NCI-H1105 treated with DMSO at 0.1 percent for 48 hours (cell line): ENCODE measurements at places on chromosomes 11 and 22.
A peak's percentile ranks its signal among the peaks of the same experiment; 100 is the strongest.

GRCh38 chr11:1310772-1311468, 1.5 kb upstream of the TOLLIP start:
- no peak for DNase-seq

DNA sequence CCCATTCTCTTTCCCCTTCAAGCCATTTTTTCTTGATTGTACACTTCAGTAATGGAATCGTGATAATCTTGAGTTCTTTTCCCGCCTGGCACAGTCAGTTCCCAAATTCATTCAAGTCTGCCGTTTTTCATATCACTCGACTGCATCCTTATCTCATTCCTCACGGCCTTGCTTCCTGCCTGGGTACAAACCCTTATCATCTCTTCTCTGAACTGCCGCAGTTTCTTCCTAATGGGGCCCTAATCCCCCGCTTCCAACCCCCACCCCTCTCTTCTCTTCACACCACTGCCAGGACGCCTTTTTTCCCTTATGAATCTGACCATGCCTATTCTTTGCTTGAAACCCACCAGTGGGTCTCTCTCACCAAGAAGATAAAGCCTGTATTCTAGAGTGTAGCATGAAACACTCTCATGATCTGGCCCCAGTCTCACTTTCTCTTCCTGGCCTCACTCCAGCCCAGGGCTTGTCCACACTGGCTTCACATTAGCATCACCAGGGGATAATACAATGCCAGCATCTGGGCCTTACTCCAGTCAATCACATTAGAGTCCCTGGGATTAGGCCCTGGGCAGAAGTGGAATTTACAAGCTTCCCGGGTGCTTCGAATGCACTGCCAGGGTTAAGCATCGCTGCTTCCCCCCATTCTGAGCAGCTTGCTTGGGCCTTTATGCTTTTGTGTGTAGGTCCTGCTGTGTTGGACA, 102.1 kb downstream of the FBXO7 start:
- peak; percentile 2 for DNase-seq

- no peak for DNase-seq
Observed at GRCh38 chr22:23038334-23038642, 32.0 kb upstream of the GNAZ start.

DNA sequence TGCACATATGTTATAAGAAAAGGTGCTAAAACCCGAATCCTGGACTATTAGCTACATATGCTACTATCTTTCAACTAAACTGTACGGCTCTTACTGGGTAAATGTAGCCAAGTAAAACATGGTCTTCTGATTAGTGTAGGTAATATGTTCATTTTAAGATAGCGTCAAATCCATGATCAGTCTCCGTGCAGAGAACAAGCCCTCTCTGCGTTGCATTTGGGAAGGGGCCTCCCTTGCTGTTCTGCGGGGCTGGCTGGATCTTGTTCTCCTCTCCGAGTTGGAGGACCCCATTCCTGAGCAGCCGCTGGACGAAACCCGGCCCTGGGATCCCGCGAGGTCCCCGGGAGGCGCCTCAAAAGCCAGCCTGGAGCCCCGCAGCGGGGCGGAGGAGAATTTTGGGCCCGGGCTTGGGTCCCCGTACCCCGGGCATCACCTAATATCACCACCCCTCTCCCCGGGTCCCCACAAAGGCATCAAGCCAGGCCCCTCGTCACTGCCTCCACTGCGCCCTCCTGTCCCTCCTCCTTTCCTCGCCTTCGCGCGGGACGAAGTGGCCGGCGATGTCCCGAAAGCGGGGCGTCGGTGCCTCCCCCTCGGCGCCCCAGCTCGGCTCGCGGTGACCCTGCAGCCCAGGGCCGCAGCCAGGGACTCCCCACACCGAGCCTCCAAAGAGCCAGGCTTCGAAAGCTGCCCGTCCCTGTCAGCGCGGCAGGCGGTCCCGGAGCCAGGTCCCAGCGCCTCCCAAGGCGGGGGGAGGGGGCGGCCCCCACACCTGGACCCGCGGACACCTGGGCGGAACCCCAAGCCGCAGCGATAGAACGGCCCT, 54.5 kb upstream of the FBXO3 start:
- DNase-seq: no peak

GRCh38 chr22:49380828-49381114, 446.9 kb downstream of the BRD1 start:
- no peak for DNase-seq

DNA sequence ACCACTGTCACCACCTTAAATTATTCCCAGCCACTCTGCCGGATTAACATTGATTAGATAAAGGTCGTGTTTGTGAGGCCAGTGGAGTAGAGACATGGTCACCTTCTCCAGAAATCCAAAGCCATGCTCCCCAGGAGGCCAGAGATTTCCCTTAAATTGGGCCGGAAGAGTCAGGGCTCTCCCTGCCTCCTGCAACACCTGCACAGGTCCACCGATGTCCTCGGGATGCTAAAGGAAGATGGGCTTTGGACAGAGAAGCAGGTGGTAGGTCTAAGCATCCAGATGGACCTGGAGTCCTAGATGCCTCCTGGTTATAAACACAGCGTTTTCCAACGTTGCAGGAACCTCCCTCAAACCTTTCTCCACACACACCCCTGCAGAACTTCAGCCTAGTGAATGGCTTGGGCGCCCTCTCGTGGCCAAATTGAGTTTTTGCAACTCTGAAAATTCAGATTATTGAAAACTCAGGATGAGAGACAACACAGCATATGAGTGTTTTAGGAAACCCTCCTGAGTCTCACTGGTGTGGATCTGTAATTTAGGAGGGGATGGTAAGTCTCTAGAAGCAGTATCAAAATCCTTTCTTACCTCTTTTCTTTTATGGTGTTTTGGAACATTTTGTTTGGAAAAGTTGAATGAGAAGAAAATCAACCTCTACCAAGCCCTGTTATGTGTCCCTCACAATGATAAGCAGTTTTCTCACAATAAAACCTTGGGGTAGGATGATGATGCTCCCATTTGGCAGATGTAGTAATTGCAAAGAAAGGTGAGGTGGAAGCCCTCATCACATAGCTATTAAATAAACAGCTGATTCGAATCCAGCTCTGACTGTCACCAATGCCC, 109.6 kb downstream of the RRAS2 start:
- DNase-seq: peak; percentile 73

DNA sequence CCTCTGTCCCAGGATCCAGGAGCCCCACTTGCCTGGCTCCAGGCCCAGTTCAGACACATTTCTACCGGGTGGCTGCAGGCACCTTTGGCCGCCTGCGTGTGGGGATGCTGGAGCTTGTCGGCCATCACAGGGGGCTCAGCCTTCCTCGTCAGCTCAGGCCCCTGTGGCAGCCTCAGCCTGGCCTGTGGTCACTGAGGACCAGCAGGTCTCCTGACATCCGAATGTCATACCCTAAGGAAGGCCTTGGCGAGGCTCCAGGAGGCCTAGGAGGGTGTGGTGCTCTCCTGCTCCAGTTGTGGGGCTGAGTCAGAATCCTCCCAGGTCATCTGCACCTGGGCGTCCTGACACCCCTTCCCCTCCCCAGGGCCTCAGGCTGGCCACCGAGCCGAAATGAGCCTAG, 14.9 kb upstream of the SOX10 start:
- no peak for DNase-seq

GRCh38 chr22:29310863-29311339, 4.5 kb downstream of the GAS2L1 start:
- peak; percentile 58 for DNase-seq

DNA sequence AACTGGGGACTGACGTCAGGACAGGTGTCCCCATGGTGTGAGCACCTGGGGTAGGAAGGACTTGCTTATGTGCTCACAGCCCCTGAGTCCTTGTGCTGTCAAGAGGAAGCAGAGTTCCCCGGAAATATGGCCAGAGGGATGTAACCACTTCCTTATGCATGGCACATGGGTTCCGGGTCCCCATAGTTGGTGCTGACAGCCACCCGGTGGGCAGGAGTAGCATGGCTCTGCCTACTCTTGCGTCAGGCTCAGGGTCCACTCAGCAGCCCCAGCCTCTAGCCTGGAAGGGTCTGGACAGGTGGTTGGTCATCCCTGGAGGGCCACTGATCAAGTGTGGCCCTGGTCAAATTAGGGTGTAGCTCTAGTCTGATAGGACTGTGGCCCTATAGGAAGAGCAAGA, 42.8 kb upstream of the CCND1 start:
- no peak for DNase-seq

DNA sequence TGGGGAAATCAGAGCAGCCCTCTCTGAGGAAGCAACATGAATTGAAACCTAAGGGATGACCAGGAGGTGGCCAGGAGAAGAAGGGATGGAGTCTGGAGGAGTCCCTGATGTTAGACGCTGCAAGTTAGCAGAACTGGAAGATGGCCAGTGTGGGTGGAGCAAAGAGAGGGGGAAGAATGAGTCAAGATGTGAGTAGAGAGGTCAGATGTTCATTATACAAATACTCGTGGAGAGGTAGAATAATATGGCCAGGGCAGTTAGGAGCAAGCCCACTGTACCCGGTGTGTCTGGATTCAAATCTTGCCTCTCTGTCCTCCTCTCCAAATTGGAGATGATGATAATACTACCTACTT, 242.0 kb downstream of the TENM4 start:
- DNase-seq: no peak
